Activated T-helper 17 cell treated with anti-CD3 and anti-CD28 coated beads, Interleukin-2, amount 50 U/mL, for 72 hours (primary cell): ENCODE measurements at places on chromosomes 7 and 10. TPM values are rescaled to one million over a fixed set of nuclear protein-coding genes. Genes with fewer than 3 reads are reported as not detected.

DNA sequence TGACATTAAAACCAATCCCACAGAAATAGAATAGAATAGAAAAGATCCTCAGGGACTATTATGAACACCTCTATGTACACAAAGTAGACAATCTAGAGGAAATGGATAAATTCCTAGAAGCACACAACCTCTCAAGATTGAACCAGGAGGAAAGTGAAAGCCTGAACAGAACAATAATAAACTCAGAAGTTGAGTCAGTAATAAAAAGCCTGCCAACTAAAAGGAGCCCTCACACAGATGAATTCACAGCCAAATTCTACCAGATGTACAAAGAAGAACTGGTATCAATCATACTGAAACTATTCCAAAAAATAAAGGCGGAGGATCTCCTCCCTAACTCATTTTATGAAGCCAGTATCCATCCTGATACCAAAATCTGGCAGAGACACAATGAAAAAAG is 220.3 kb upstream of the HPS1 start:
- H3K27me3 ChIP-seq, result peaks cover 26% of the 10 kb centered on the region
- ATAC-seq, result no peak
- no peaks in the 10 kb centered on the region for H3K36me3 ChIP-seq
- H3K4me1 ChIP-seq, result no peaks in the 10 kb centered on the region
- no peak overlapping the region for H3K4me3 ChIP-seq

DNA sequence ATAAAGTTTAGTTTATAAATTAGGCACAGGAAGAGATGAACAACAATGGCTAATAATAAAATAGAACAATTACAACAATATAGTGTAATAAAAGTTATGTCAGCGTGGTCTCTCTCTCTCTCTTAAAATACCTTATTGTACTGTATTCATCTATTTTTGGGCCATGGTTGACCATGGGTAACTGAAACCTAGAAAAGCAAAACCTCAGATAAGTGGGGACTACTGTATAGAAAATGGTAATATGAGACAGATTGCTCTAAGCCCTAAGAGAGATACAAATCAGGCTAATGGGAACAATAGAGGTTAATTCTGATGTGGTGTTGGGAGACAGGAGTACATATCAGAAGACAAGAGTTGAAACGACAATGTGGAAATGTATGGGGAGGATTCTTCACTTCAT is 86.2 kb downstream of the ZNF365 start:
- H3K36me3 ChIP-seq, result no peaks in the 10 kb centered on the region
- H3K4me3 ChIP-seq, result no peak overlapping the region
- H3K27ac ChIP-seq, result no peak overlapping the region
- H3K27me3 ChIP-seq, result no peaks in the 10 kb centered on the region
- H3K4me1 ChIP-seq, result no peaks in the 10 kb centered on the region

GRCh38 chr10:105656856-105657255 is 1015.8 kb downstream of the SORCS3 start:
- H3K27ac ChIP-seq, result no peak overlapping the region
- ATAC-seq, result no peak
- H3K4me3 ChIP-seq, result no peak overlapping the region

DNA sequence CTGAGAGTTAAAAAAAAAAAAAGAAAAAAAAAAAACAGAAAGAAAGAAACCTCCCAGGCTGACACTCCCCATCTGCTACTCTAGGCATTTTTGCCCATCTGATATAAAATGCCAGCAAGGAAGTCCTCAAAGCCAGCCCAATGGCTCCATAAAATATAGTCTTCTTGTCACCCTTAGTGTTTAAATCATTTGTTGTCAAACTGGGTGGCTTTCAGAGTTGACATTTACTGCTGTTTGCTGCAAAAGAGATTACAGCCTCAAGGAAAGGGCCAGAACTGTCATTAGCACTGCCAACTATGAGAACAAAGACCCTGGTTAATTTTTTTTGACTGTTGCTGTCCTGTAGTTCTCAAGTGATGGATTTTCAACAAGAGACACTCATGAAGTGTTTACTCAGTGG is 86.5 kb downstream of the TRIL start:
- no peak for ATAC-seq
- H3K27me3 ChIP-seq, result peaks cover 10% of the 10 kb centered on the region
- H3K4me1 ChIP-seq, result no peaks in the 10 kb centered on the region
- H3K4me3 ChIP-seq, result no peak overlapping the region
- no peak overlapping the region for H3K27ac ChIP-seq
- H3K36me3 ChIP-seq, result no peaks in the 10 kb centered on the region

GRCh38 chr10:119724593-119725516 is 995 bp upstream of the INPP5F start:
- peak; percentile 1 for ATAC-seq
- no peaks in the 10 kb centered on the region for H3K27me3 ChIP-seq

KCNIP2 gene
- 39.3 TPM for total RNA-seq
